ENCODE measurements at places on chromosomes 11 and 22.
A peak's percentile ranks its signal among the peaks of the same experiment; 100 is the strongest.

- DNase-seq = no peak
Observed at GRCh38 chr22:45211435-45211834, 29.3 kb downstream of the KIAA0930 start.

- DNase-seq = no peak
Observed at GRCh38 chr11:124934862-124935547, 842 bp downstream of the HEPACAM start.

GRCh38 chr11:2450321-2451041 is 5.7 kb downstream of the KCNQ1 start:
- no peak for DNase-seq

DNA sequence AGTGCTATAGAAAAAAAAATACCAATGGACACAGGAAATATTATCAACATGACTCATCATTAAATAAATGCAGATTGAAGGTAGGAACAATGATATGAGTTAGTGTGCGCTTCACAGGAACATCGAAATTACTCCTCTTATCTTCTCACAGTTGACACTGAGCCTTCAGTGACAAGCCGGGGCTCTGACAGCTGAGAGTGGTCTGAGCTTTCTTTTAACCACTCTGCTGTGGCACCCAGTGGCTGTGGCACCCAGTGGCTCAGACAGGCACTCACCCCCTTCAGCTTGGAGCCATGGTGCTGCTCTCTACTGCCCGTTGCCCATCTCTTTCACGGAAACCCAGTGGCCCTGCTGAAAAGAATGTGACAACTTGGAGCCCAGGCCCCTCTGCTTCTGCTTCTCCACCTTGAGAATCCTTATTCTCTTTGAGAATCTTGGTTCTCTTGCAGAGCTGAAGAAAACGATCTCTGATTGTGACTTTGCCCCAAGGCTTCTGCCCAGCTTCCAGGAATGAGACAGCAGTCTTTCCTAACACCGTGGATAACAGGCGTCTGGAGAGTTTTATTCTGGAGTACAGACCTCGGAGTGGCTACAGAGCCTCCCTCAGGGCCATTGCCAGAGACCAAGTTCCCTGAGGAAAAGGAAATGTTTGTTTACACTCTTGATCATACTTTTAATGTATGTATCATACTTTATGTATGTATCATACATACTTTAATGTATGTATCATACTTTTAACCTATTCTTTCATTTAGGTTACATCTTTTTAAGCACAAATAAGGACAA is 37.1 kb upstream of the OR8B8 start:
- DNase-seq = no peak

DNA sequence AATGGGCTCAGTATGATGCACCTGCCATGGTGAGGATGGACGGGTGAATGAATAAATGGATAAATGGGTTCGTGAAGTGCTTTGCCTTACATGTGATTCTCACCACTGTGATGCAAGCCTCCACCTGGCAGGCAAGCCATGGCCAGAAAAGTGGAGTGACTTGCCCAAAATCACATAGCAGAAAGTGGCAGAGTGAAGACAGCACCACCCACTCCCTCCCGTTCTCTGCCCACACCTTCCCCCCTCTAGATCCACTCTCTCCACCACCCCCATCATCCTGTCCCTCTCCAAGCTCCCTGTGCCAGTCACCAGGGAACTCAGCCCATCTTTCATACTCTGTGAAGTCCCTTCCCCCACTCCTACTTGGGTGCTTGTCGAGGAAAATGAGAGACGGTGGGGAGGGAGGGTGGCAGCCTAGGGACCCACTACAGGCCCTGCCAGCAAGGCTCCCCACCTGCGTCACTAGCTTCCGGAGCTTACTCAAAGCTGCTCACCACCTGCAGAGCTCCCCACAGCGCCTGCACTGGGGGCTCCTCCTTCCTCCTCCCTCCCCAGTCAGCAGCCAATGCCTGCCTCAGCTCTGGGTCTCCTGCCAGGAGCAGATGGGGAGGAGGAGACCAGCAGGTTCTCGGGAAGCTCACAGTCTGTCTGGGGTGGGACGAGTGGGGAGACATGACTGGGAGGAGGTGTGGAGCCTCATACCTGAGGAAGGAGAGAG is 82.3 kb downstream of the PDE2A start:
- peak; percentile 69 for DNase-seq

DNA sequence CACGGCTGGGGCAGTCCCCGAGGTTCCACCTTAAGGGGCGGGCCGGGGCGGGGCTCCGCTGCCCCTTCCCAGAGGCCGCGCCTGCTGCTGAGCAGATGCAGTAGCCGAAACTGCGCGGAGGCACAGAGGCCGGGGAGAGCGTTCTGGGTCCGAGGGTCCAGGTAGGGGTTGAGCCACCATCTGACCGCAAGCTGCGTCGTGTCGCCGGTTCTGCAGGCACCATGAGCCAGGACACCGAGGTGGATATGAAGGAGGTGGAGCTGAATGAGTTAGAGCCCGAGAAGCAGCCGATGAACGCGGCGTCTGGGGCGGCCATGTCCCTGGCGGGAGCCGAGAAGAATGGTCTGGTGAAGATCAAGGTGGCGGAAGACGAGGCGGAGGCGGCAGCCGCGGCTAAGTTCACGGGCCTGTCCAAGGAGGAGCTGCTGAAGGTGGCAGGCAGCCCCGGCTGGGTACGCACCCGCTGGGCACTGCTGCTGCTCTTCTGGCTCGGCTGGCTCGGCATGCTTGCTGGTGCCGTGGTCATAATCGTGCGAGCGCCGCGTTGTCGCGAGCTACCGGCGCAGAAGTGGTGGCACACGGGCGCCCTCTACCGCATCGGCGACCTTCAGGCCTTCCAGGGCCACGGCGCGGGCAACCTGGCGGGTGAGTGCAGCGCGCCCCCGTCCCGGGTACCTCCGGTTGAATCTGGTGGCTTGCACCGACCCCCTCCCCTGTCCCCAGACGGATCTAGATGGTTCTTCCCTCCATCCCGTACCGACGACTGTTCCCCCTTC is at the start of gene SLC3A2:
Gene SLC3A2, plus strand, starts transcription at position 94 of the 776 bp plus-strand sequence. Its CDS starts 128 bp downstream, at position 222.
- peak; percentile 93 for DNase-seq

DNA sequence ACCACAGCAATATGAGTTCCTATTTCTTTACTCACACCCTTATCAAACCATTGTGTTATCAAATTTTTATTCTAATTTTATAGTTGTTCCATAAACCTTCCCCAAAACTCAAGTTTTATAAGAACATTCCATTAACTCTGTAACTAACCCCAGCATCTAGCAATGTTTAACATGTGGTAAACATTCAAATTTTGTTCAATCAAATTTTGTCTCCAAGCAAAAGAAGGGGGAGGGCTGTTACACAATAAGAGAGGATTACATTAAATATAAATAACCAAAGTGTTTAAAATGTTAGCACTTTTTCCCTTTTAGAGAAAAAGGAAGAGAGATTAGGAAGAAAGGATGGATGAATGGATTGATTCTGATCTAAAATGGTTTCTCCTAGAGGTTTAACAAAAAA is 20.5 kb downstream of the RBFOX2 start:
- no peak for DNase-seq

DNA sequence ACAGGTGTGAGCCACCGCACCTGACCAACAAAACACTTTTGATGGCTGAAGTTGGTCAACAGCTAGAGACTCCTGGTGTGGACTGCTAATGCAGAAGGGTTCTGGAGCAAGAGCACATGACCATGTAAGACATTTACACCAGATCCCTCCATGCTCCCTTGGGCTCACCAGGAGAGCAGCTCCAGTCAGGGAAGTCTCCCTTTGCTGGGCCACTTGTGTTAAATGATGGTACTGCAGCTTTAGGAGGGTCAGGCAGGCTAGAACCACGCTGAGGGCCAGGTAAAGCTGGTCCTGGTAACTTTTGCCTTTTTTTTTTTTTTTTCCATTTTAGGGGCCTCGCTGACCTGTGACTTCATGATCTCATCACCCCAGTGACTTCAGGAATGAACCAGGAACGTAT is 146.4 kb downstream of the FBXO7 start:
- no peak for DNase-seq

DNA sequence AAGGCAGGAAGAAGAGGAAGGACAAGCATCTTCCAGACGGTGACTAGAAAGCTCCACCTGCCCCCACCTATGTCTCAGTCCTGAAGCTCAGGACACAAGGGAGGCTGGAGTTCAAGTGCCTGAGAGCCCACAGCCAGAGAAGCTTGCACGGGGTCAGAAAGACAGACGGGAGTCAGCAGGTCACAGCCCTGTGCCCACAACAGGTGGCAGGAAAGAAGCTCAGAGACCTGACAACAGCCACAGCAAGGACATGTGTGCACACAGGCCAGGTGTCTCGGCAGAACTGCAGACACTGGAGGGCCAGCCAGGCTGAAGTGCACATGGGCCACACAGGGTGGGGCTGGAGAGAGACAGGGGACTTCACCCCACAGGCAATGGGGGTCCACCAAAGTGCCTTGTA is 37.2 kb upstream of the MOB2 start:
- DNase-seq = peak; percentile 67

- DNase-seq = no peak
Observed at GRCh38 chr22:18103527-18104269, 6.9 kb upstream of the TUBA8 start.

- DNase-seq = no peak
Observed at GRCh38 chr11:22520521-22520920, 105.1 kb downstream of the FANCF start.

DNA sequence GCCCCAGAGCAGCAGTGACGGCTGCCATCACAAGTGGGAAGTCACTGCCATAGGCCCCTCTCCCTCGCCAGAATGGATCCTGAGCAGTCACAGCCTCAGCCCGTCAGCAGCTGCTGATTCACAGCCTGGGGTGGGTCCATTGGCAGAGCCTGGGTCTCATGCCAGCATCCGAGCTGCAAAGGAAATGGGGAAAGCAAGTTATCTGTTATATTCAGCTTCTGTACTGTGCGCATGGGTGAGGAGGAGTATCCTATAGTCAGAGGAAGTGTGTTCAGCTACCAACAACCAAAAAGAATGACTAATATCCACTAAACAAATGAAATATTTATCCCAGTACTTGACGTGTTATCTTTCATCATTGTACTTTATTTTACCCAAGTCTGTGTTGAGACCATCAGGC is 119.7 kb downstream of the RCN1 start:
- no peak for DNase-seq

- no peak for DNase-seq
Observed at GRCh38 chr11:132039521-132039920, 669.1 kb downstream of the NTM start.

DNA sequence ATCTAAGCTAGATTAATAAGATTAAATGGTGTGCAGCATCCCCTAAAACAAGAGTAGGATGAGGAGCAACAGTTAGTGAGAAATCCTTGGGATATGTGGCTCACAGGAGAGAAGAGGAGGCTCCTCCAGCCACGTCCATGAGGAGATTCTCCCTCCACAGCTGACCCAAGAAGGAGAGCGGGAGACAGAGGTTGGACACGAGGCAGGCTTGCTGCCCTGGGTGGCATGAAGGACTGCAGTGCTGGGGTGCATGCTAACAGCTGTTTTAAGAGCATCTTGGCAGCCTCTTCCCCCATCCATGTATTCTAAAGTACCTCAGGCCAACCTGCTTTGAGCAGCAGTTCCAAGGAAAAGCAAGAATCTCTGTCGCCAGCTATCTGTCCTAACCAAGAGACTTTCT is 284.4 kb upstream of the B3GAT1 start:
- DNase-seq = no peak

- no peak for DNase-seq
Observed at GRCh38 chr11:27777033-27777432, 76.8 kb upstream of the BDNF start.

DNA sequence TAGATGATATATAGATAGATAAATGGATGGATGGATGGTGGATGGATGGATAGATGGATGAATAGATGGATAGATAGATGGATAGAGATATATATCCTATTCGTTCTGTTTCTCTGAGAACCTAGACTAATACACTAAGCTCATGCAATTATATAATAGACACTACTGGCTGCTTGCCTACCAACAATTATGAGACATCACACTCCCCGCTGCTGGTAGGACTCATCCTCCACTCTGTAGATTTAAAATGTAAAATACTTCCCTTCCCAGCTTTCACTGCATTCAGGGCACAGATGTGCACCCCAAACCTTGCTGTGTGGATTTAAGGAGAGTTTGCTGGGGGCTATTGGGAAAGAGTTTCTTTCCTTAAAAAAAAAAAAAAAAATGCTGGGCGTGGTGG is 28.3 kb upstream of the RCN1 start:
- no peak for DNase-seq

GRCh38 chr22:48153726-48154125 is 1391.3 kb downstream of the TBC1D22A start:
- no peak for DNase-seq

DNA sequence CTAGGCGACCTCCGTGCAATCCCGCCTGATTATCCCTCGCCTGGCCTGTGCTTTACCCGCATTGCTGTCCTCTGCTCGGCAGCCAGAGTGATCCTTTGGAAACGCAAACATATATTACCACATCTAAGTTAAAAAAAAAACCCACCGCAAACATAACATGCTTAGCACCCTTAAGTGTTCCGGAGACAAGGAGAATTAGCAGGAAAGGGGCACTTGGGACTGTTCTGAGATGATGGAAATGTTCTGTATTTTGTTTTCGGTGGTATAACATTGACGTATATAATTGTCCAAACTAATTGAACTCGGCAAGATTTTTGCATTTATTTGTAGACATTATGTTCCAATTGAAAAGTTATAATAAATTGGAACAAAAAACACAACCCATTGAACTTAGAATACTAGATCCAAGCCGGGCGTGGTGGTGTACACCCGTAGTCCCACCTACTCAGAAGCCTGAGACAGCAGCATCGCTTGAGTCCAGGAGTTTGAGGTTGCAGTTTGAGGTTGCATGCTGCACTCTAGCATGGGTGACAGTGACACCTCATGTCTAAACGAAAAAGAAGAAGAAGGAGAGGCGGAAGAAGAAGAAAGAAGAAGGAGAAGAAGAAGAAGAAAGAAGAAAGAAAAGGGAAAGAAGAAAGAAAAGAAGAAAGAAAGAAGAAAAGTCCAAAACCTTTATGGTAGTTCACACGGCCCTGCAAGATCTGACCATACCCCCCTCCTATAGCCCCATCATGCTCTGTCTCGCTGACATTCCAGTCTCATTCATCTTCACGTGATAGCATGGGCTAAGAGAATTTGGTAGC is 604 bp upstream of the POLR3H start:
- no peak for DNase-seq

GRCh38 chr11:1486054-1486825 is at the start of gene MOB2:
Gene MOB2 (minus strand): TSS chr11:1486779. CDS start chr11:1486556, 223 bp downstream.
- DNase-seq = peak; percentile 41

GRCh38 chr22:29353286-29353685 is 35.1 kb downstream of the AP1B1 start:
- DNase-seq = no peak

DNA sequence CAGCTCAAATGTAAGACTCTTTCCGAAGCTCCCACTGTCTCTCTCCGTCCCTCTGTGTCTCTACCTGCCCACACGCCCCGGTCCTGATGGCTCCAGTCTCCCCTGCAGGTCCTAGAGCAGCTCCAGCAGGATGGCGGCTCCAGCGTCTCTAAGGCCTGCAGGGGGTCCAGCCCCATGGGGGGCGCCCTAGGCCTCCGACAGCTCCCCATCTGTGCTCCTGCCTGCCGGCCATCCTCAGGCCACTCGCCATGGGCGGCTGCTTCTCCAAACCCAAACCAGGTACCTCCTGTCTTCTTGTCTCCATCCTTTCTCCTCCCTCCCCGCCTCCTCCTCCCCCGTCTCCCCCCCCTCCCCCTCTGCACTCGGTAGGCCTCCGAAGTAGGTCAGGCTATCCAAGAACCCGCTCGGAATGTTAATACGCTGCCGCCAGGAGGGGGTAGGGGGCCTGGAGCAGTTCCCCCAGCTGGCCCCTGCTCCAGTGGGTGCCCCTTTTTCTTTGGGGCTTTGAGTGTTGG is 699 bp downstream of the AIFM3 start:
- peak; percentile 22 for DNase-seq

GRCh38 chr11:8693555-8693954 is 11.0 kb downstream of the RPL27A start:
- no peak for DNase-seq
